ENCODE measurements at places on chromosomes 6 and 20.

DNA sequence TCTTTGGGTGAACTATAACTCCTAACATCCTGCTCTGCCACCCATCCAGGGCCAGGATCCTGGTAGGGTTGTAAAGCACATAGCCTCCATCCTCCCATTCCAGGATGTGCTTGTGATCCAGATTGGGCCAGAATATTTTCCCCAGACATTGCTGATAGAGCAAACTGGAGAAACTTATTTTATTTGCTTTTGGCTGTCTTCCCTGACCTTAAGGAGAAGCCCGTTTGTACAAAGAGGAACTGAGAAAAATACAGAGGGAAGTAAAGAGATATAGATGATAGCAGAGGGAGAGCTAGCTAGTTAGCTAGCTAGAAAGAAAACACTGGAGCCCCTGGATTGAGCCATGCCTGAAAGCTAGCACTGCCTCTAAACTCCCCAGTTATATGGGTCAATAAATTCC, 9.0 kb upstream of the HDAC2 start:
- DNase-seq: no peak

DNA sequence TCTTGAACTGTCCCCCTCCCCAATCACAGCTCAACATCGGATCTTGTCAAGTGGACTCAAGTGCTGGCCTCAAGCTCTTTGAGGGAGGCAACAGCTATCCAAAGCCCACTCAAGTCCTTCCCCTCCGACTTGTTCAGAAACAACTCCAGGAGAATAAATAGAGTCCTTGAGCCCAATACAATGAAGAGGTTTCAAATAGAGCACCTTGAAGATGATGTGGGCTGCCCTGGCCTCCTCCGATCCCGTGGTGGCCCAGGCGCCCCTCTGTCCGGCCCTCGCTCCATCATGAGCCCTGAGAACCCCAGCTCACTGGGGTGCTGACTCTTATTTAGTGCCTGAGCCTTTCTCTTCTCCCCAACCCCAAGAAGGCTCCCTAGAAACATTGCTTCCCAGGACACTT, 164.3 kb upstream of the PMEPA1 start:
- DNase-seq: no peak

- DNase-seq: peak; percentile 62
These were observed 622 bp downstream of the SS18L1 start for GRCh38 chr20:62143957-62144825.

- no peak for DNase-seq
These were observed 124.1 kb downstream of the PREX1 start for GRCh38 chr20:48703511-48704219.

DNA sequence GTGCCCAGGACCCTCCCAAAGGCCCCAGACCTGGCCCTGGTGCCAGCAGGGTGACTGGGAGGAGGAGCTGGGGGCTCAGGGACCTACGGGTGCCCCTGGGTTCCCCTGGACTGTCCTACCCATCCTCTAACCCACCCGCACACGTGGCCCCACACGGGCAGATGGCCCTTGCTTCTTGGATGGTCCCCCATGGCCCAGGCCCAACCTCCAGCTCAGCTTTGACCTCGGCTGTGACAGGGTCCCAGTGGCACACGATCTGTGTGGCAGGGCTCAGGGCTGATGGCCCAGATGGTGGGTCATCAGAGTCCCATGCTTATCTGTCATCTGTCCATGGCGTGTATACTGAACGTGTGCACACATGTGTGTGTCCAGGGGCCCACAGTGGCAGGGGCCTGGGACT, 4.0 kb downstream of the NTSR1 start:
- DNase-seq: no peak

GRCh38 chr6:156029286-156029985, 573.8 kb upstream of the NOX3 start:
- no peak for DNase-seq

- no peak for DNase-seq
These were observed at the start of gene SEL1L2 for GRCh38 chr20:13990465-13990864. SEL1L2 (minus strand) TSS chr20:13990614; CDS start chr20:13990534, 80 bp downstream.

DNA sequence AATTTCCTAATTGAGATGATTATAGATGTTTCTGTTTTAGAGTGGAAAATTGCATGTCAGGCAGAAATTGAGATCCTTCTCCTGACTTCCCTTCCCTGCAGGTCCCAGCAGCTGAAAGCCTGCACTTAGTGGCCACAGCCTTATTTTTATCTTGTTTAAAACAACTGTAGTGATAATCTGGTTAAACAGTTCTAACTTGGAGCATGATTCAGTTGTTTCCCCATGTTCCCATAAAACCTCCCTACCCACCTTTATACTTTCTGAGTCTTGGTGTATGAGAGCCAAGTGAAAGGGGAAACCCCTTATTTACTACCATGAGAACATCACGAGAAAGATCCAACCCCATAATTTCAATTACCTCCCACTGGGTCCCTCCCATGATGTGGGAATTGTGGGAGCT, 195.2 kb downstream of the SLC16A10 start:
- no peak for DNase-seq

DNA sequence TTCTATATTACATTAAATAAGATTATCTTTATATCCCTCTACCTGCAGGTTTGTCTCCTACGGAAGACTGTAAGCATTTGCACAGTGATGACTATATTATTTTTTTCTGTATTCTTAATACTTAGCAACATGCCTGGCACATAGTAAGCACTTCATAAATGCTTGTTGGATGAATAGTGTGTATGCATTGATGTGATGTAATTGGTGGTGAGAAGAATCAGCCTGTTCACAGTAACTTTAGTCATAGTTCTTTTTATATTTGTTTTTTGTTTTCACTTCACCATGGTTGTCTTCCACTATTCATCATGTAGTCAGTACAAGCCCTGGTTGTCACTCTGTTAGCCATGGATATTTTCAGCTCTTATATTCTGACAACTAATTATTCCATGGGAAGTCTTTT, 184.0 kb upstream of the FLRT3 start:
- no peak for DNase-seq

DNA sequence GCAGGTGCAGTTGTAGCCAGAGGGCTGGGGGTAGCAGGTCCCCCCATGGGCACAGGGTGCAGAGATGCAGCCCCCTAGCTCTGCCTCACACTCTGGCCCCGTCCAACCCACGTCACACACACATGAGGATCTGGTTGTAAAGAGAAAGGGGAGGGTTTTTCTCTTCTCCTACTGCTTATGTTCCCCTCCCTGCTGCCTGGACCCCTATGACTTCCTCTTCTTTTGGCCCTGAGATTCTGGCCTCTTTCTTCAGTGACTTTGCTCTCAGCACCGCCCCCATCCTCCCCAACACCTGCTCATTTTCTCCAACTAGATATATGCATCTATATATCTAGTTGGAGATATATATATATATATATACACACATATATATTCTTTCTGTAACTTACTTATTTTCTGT, 9.7 kb downstream of the NOTCH4 start:
- no peak for DNase-seq

DNA sequence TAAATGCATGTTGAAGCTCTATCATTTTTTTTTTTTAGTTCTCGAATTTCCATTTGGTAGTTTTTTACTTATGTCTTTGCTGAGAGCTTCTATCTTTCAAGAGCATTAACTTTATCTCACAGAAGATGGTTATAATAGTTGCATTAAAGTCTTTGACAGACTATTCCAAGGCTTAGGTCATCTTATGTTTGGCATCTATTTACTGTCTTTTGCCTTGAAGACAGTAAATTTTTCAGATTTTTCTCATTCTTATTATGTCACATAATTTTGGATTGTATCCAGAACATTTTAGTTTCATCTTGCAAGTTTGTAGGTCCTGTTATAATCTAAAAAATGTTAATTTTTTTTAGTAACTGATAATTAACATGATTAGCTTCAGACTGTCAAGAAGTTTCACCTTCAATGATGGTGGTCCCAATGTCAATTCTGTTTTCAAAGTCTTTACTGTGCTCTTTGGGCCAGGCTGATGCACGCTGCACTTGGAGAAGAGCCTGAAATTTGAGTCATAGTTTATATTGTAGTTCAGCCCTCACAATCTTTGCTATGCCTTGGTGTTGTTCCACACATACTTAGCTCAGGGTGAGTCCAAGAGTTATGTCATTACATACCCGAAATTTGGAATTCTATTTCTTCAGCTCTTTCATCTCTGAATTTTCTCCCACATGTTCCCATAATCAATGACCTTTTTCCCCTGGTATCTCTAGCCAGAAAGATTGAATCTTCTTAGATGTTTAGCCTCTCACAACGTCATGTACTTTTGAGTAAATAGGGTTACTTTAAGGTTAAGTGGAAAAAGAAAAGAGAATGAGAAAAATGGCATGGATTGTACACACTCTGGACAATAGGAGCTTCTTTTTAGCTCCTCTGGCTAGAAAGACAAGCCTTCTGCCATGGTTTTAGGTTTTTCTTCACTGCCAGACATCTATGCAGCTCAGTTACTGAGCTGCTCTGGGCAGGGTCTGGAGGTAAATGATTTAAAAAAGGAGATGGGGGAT, 110.3 kb upstream of the BTBD3 start:
- no peak for DNase-seq

GRCh38 chr6:3063733-3064700, 4.3 kb upstream of the RIPK1 start:
- DNase-seq: peak; percentile 91

- DNase-seq: no peak
These were observed 86.4 kb upstream of the CBLN4 start for GRCh38 chr20:56091628-56092234.

- DNase-seq: peak; percentile 87
These were observed 129.9 kb downstream of the HFE start for GRCh38 chr6:26216886-26217713.

DNA sequence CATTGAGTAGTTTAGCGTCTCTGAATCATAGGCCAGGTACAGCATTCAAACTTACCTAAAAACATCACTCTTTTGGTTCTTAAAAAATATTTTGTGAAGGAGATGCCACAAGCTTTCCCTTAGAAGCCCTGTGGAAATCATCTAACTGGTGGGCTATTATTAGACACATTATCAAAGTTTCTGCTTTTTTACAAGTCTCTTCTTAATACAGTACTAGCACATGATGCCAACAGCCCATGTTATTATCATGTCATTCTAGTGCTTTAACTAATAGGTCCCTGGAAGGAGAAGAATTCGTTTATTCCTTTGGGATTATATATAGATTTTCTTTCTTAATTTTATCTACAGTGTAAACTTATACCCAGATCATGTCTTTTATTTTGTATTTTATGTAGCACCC, 146.0 kb upstream of the PTPRK start:
- DNase-seq: no peak

DNA sequence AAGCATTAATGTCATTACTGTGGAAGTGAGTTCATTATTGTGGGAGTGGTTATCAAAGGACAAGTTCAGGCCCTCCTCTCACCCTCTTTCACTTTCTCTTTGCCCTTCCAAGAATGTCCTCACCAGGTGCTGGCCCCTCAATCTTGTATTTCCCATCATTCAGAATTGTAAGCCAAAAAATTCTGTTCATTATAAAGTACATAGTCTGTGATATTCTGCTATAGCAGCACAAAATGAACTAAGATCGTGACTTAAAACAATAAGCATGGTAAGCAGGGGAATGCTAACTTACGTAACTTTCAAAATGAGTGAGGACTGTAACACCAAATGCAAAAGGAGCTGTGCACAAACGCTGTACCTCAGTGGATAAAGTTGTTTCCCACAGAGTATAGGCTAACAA, 515.7 kb upstream of the BTBD3 start:
- no peak for DNase-seq

- no peak for DNase-seq
These were observed 180.5 kb downstream of the OGFRL1 start for GRCh38 chr6:71468841-71469700.

- DNase-seq: peak; percentile 4
These were observed 317.5 kb downstream of the UTRN start for GRCh38 chr6:144602523-144603180.

- DNase-seq: no peak
These were observed 5.9 kb downstream of the C6orf58 start for GRCh38 chr6:127582777-127583462.

- no peak for DNase-seq
These were observed 16.1 kb upstream of the UNC93A start for GRCh38 chr6:167275001-167275400.

- DNase-seq: no peak
These were observed 260.2 kb downstream of the BCKDHB start for GRCh38 chr6:80366714-80367113.

DNA sequence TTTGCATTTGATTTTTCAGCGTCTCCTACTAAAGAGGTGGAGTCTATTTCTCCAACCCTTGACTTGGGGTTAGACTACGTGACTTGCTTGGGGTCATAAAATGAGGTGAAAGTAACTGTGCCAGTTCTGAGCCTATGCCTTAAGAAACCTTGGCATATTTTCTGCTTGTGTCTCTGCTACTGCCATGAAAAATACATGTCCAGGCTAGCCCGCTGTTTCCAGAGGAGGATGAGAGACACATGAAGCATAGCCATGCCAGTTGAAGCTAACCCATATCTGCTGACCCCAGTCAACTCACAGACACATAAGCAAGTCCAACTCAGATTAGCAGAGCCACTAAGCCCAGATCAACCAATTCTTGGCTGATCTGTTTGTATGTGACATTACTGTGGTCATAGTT, 38.7 kb downstream of the SCP2D1 start:
- no peak for DNase-seq

DNA sequence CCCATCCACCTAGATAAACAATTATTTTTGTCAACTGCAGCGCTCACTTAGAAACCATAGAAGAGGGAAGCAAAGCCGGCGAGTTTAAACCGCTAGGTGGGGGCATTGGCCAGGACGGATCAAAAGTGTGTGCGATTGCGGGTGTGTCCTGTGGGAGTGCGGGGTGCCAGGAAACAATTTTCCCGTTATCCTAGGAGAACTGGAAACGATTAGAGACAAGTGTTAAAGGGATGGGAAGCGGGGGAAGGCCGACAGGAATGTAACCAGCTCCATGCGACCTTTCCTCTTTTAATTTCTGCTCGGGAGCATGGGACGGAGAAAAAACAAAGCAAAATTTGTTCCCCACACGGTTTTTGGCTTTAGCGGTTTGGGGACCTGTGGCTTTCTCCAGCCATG, 2.8 kb upstream of the HTR1B start:
- no peak for DNase-seq

GRCh38 chr20:54431156-54431944, 44.0 kb upstream of the DOK5 start:
- DNase-seq: no peak

DNA sequence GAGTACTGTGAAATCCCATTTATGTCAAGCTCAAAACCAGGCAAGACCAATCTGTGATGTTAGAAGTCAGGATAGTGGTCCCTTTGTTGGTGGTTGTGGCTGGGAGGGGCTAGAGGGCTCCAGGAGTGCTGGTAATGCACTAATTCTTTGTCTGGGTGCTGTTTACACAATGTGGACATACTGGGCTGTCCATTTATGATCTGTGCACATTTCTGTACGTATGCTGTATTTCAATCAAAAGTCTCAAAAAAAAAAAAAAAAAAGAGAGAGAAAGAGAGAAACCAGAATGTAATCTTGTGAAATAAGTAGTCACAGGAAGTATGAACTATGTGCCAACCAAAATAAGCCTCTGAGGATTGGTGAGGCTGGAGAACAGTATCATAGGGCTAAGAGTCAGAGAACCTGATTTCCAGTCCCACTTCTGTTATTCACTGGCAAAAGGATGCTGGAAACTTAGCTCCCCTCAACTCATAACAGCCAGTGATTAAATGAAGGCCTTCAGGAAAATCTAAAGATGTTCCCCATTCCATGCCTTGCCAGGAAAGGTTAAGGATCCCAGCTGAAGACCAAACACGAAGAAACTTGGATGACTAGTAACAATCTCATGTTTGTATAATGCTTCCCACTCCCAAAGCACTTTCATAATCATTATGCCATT, 19.6 kb upstream of the TRAM2 start:
- DNase-seq: no peak

Data from stimulated activated CD4-positive, alpha-beta T cell treated with anti-CD3 and anti-CD28 coated beads, Interleukin-1b, Interleukin-23, amount 100 ng/mL, for 48 hours (primary cell).